ENCODE measurements at places on chromosomes 7 and 10.

GRCh38 chr10:17348501-17349349 is 105.7 kb downstream of the ST8SIA6 start:
- DNase-seq, result no peak

DNA sequence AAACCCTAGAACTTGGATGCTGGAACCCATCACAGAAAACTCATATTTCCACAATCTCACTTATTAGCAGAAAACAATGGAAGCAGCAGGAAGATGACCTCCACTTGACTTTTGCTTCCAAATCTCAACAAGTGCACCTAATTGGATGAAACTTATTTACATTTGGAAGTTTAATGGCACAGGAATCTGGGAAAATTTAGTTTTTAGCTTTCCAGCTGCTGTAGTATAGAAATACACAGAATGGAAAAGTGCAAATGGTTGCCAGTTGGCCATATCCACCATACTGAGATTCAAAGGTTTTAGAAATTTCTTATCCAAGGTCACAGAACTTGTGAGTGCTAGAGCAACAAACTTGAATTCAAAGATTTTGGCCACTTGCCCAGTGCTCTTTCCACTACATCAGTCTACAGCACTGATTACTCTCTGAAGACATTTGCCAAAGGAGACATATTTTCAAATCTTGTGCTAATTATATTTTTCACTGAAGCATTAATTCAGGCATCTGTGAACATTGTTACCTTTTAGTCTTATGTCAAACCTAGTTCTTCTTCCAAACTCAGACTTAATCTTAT is 9.3 kb upstream of the AHR start:
- no peak for DNase-seq

GRCh38 chr7:84529480-84530205 is 335.1 kb upstream of the SEMA3A start:
- DNase-seq, result no peak

DNA sequence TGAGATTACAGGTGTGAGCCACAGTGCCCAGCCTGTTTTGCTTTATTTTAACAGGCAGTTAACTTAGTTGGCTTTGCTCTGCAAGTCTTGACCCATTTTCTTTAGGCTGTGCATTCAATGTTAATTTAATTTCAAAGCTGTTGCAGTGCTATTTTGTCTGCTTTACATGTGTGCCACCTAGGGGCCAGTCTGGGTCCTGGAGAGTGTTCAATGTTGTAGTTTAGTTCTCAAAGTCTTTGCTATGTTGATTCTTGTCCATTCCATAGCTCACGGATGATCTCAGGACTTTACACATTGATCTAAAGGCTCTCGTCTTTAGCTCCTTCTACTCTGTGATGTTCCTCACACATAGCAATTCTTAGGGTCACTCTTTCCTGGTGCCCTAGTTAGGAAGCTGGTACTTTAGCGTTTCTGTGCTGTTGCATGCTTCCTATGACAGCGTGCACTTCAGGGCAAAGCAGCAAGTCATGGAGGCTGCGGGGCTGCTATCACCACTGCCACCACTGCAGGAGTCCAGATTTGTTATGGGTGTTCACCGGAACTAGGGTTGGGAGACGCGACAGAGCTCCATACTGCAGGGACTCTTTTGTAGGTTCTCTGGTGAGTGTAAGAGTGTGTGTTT is 16.4 kb upstream of the ABCA13 start:
- DNase-seq, result no peak

DNA sequence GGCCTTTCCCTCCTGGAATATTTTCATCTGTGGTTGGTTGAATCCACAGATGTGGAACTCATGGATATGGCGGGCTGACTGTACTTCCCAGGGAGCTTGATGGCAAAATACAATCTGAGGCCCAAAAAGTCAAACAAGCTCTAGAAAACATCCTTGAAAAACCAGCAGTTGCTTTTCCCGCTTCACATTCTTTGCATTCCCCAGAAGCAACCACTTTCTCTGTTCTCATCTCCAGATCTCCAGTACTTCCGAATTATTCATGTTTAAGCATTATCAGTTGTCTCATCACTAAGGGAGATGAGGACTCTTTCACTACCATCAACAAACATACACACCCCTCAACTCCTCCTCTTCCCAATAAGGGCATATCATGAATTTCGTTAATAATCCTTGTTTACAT is 55.3 kb downstream of the KIF5B start:
- DNase-seq, result no peak

- no peak for DNase-seq
Measured at GRCh38 chr10:128042131-128042610, 84.1 kb downstream of the MKI67 start.

DNA sequence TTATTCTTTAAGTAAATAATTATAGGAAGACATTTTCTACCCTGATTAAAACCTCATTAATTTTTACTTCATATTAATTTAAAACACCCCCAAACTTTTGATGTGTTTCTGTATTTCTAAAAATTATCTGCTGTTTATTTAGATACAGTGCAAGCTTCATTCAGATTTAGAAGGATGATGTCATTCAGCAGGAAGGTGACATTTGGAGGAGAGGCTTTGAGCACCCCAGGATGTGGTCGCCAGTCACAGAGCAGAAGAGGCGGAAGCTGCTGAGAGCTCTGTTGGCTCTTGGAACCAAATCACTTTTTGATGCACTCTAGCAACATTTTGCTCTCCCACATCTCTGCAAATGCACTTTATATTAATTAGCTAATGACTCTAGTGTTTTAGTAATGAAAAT is 233.9 kb upstream of the CACNA2D1 start:
- DNase-seq, result no peak

DNA sequence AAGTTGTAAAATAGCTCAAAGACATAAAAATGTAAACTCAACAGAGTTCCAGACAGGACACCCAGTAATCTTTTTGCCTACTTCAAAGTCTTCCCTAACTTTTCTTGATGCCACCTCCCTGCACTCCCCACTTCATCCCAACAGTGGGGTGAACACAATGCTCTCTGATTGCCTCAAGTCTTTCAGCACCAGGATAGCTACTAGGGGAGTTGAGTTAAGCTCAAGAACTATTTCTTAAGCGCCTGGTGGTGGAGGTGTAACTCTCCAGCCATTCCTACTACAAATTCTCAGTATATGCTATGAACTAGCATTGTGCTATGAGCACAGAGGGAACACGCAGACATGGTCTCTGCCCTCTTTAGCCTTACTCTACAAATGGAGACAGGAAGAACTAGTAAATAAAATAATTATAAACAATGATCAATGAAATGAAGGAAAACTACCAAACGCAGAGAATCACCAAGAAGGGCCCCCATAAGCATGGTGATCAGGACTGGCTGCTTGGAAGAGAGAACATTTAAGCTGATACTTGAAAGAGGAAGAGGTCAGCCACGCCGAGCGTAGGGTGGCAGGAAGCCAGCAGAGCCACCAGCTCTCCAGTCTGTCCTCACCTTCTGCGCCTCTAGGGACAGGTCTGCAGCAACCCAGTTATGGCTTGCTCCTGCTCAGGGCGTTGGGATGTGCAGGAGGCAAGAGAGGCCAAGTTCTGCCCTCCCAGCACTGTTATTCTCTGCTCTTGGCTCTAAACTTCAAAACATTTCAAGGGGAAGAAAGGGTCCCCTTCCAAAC is 16.7 kb upstream of the FRA10AC1 start:
- no peak for DNase-seq

- no peak for DNase-seq
Measured at GRCh38 chr10:37701781-37702493, 155.5 kb downstream of the ZNF248 start.

GRCh38 chr7:105199386-105199785 is 185.4 kb downstream of the KMT2E start:
- no peak for DNase-seq

DNA sequence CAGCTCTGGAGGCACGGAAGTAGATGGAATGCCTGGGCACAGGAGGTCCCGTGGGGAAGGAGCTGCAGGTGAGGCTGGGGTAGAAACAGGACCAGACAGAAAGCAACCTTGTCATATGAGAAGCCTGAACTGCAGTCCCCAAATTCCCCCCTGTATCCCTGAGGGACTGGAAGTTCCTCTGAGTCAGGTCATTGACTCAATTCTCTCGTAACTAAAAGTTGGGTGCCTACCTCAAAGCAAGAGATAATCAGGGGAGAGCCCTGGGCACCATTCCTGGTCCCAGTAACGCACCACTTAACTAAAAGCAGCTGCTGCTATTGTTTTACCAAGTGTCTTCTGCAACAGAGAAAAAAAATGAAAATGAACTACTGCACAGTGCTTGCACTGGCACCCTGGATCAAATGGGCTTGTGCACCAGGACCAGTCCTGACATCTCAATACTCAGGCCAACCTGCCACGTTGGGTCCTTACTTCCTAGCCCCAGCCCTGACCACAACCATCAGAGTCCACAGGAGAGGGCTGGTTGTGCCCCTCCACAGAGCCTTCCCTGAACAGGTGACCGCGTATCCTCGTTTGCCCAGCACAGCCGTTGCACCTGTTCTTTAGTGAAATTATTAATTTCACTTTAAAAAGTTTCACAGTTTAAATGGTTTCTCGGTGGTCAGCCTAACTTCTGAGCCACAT is 79.3 kb downstream of the GRID1 start:
- no peak for DNase-seq

DNA sequence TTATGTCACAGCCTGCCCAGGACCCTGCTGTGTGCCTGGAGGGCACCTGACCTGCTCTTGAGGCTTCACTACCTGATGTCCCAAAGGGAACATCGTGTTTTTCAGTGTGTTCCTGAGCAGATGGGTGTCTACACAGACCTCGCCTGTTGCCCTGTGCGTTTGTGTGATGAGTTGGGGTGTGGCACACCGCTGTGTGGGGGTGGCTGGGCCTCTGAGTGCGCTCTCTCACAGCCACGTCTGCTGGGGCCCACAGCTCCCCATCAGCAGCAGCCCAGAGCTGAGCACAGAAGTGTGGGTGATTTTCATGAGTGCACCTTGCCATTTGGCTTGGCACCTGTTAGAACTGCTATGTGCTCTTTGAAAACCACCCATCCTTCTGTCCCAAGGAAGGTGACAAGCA is 121.5 kb downstream of the NKX6-2 start:
- no peak for DNase-seq

DNA sequence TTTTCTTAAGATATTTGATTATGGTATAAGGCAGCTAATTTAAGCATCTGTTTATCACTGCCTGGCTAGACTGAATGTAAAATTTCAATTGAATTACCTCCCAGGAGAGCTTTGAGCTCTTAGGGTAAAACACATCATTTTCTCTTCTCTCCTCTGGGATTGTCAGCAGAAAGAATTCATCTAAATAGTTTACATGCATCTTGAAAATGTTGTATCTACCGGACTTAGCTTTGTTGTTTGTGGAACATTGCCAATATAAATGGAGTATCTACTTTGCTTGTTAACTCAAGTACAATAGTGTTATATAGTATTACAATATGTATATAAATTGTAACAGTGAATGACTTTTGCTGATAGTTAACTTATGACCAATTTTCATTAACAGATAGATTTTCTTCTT is 73.3 kb downstream of the TAF3 start:
- no peak for DNase-seq

GRCh38 chr7:39678930-39679709 is 55.7 kb downstream of the RALA start:
- no peak for DNase-seq

- DNase-seq, result no peak
Measured at GRCh38 chr10:7520507-7521485, 110.0 kb upstream of the SFMBT2 start.

DNA sequence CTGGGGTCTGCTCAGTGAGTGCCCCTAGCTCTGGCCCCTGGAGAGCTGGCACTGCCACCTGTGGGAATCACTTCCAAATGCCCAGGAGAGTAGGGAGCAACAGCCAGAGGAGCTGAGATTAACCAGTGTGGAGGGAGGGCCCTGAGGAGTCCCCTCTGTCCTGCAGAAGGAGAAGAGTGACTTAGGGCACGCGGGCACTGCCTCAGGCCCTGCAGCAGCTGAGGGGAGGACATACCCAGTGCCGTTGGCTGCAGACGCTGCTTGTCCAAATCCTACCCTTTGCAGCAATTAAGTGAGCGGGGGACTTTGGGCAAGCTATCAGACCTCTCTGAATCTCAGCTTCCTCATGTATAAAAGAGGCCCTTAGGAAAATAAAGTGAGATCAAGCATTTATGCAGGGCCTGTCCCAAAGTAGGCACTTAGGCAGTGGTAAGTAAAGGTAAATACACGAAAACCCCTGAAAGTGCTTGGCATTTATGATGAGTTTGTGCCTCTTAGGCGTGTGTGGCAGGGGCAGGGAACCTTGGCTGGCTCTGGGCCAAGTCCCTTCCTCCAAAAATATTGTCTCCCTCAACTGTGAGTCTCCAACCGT is 16.9 kb downstream of the PRF1 start:
- no peak for DNase-seq

- DNase-seq, result no peak
Measured at GRCh38 chr7:102992938-102993717, 80.3 kb downstream of the LRRC17 start.

GRCh38 chr10:33143160-33143728 is 185.2 kb upstream of the ITGB1 start:
- DNase-seq, result no peak

- DNase-seq, result no peak
Measured at GRCh38 chr10:19888061-19888660, 71.9 kb downstream of the PLXDC2 start.

- no peak for DNase-seq
Measured at GRCh38 chr10:91103384-91104192, 116.9 kb upstream of the PCGF5 start.

GRCh38 chr10:77604063-77604462 is 33.5 kb downstream of the KCNMA1 start:
- DNase-seq, result no peak

GRCh38 chr10:48505394-48506112 is 99.3 kb downstream of the ARHGAP22 start:
- no peak for DNase-seq

GRCh38 chr7:101168412-101169049 is 3.2 kb upstream of the VGF start:
- no peak for DNase-seq
